CD4-positive, alpha-beta T cell (primary cell): ENCODE measurements at places on chromosomes 16 and 17. TPM values are rescaled to one million over a fixed set of nuclear protein-coding genes. Genes with fewer than 3 reads are reported as not detected.

DNA sequence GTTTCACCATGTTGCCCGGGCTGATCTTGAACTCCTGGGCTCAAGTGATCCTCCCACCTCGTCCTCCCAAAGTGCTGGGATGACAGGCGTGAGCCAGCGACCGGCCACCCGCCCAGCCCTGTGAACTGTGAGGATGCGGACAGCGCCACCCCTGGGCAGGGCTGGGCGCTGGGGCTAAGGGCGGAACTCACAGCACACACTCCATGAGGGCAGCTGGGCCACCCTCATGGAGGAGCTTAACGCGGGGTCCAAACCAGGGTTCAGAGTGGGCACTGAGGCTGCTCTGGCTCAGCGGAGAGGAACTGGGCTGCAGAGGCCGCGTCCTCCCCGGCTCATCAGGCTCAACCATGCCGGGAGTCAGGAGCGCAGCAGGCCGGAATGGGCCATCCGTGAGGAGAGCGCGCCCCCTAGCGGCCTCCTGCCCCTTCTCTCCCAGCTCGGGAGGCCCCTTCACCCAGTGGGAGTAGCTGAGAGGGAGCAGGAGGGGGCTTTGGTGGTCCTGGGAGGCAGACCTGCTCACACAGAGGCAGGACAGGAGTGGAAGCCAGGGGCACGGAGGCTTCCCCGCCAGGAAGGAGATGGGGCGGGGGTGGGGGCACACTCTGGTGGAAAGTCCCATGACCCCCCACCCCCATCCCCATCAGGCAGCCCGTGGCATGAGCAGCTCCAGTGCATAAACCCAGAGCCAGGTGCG is 13.8 kb downstream of the CORO7 start:
- DNase-seq = peak; percentile 62

DNA sequence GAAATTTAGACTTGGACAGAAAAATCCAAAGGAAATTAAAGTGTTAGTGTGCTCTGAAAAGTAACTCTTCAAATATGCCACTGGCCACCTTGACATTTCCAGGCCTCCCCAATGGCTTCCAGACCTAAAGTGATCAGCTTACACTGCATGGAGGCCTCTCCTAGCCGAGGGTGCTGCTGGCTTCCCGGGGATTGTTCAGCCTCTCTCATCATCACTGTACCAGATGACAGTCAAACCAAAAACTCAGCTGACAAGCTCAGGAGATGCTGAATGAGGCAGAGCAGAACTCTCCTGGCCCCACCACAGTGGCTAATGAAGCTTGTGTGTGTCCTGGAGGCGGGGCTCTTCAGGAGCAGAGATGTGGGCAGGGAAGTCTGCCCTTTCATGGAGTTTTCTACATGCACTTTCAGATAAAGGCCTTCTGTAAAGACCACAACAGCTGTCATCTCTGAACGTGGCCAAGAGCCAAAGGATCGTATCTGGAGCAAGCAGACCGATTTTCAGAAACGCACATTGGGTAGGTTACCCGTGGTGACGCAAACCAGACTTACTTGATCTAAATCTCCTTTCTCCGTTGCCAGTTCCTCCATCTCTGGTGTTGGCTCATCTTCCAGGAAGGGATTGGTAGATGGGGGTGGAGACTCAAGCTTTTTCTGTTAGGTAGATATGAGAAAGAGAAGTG is 113.3 kb downstream of the VPS53 start:
- DNase-seq = no peak

Gene NDUFB10
- 40.7 TPM for total RNA-seq

- no peak for DNase-seq
Measured at GRCh38 chr16:30009085-30009862, 1.6 kb downstream of the DOC2A start.

- no peak for DNase-seq
Measured at GRCh38 chr17:81509972-81510784, 2.4 kb downstream of the ACTG1 start.

DNA sequence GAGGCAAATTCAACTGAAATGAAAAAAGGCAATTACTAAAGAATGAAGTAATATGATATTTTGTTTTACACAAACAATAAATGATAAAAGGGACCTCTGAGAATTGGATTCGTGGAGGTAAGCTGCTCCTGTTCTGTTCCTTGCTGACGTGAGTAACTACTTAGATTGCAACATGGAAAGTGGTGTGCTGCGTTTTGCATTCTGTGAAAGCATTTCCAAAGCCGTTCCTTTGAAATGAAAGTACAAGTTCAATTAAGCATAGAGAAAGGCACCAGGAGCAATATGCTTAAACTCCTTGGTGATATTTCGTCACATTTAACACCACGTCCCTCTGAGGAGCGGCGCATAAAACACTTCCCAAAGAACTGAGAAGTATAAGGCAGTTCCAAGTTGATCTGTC is 381.7 kb downstream of the UTP18 start:
- DNase-seq = no peak

- no peak for DNase-seq
Measured at GRCh38 chr16:2372684-2373083, 32.2 kb upstream of the ABCA3 start.

GRCh38 chr16:10616756-10617640 is 36.6 kb upstream of the EMP2 start:
- no peak for DNase-seq
